ENCODE measurements at places on chromosomes 16 and 17.

DNA sequence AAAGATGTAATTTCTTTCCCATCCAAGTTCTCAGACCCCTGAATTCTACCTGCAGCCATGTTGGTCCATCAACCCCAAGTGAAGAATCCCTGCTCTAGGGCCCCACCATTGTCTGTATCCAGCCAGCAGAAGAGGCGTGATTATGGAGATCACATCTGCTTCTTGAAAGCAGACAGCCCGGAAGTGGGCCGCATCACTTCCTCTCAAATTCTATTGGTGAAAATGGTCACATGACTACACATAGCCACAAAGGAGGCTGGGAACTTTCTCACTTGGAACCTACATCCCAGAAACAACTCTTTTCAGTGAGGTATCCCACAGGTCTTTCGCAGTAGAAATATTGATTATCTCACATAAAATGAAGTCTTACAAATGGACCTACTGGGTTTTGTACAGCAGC is 40.1 kb downstream of the IL4R start:
- H3K27ac ChIP-seq, result no peak overlapping the region
- H3K4me3 ChIP-seq, result no peak overlapping the region
- no peaks in the 10 kb centered on the region for H3K27me3 ChIP-seq
- H3K4me1 ChIP-seq, result no peaks in the 10 kb centered on the region
- DNase-seq, result no peak

- H3K4me1 ChIP-seq, result no peaks in the 10 kb centered on the region
- no peak overlapping the region for H3K27ac ChIP-seq
- DNase-seq, result peak; percentile 43
- no peak overlapping the region for H3K4me3 ChIP-seq
- H3K36me3 ChIP-seq, result no peaks in the 10 kb centered on the region
Measured at GRCh38 chr17:79065105-79065670, 9.4 kb upstream of the ENGASE start.

GRCh38 chr16:74117798-74118197 is 178.8 kb upstream of the PSMD7 start:
- no peak overlapping the region for H3K4me3 ChIP-seq
- H3K36me3 ChIP-seq, result no peaks in the 10 kb centered on the region
- DNase-seq, result no peak
- no peaks in the 10 kb centered on the region for H3K27me3 ChIP-seq
- H3K27ac ChIP-seq, result no peak overlapping the region

- H3K4me3 ChIP-seq, result no peak overlapping the region
- DNase-seq, result no peak
- no peak overlapping the region for H3K27ac ChIP-seq
- H3K36me3 ChIP-seq, result no peaks in the 10 kb centered on the region
- H3K4me1 ChIP-seq, result no peaks in the 10 kb centered on the region
- H3K27me3 ChIP-seq, result no peaks in the 10 kb centered on the region
Measured at GRCh38 chr17:34565713-34566112, 13.7 kb upstream of the TMEM132E start.

DNA sequence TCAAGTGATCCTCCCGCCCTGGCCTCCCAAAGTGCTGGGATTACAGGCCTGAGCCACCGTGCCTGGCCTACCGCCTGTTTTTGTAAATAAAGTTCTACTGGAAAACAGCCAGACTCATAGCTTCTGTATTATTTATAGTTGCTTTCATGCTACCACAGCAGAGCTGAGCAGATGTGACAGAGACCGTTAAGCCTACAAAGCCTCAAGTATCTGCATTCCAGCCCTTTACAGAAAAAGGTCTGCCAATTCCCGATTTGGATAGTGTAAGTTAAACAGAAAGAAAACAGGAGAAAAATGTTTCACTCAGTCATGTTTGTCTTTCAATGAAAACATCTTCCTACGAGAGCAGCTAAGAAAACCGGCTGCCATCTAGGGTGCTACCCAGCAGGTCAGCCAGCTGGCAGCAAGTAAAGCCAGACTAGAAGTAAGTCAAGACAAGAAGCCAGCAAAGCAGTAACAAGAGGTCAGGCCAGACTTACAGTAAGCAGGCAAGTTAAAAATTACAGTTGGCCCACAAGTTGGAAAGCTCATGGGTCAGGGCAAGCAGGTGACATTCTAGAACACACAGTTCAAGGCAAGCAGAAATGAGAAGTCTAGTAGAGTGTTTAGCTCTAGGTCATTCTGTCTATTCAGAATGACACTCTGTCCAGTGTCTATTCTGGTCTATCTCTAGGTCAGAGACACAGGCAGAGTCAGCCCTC is 17.7 kb downstream of the NCBP3 start:
- H3K27ac ChIP-seq, result peak overlapping the region; percentile 12
- no peak overlapping the region for H3K4me3 ChIP-seq
- no peak for DNase-seq
- no peaks in the 10 kb centered on the region for H3K4me1 ChIP-seq
- peaks cover 12% of the 10 kb centered on the region for H3K36me3 ChIP-seq
- H3K27me3 ChIP-seq, result no peaks in the 10 kb centered on the region

DNA sequence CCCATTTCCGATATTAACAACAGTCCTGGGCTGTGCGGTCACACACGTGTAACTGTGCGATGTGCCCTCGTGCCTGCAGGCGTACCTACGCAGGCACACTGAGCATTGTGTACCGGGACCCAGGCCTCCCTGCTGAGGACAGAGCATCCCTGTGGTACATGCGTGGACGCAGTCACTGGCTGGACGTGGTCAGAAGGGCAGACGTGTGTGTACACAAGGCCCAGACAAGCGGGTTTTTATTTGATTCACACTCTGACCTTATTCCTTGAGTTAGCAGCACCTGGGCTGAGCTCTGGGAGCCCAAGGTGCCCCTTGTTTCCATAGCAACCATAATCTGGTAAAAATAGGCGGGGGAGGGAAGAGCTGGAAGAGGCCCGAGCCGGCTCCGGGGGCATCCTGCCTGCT is 19.5 kb downstream of the RAP1GAP2 start:
- H3K27me3 ChIP-seq, result no peaks in the 10 kb centered on the region
- no peaks in the 10 kb centered on the region for H3K4me1 ChIP-seq
- no peaks in the 10 kb centered on the region for H3K36me3 ChIP-seq
- no peak for DNase-seq
- H3K27ac ChIP-seq, result no peak overlapping the region

DNA sequence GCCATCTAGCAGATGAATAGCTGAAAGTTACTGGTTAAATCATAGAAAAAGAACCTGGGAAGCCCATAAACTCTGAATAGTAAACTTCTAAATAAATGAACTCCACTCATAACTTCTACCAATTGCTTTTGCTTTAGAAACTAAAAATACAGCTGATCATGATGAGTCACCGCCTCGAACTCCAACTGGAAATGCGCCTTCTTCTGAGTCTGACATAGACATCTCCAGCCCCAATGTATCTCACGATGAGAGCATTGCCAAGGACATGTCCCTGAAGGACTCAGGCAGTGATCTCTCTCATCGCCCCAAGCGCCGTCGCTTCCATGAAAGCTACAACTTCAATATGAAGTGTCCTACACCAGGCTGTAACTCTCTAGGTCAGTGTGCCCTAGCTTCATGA is 9.7 kb downstream of the KAT7 start:
- H3K4me3 ChIP-seq, result no peak overlapping the region
- H3K36me3 ChIP-seq, result peaks cover 34% of the 10 kb centered on the region
- DNase-seq, result no peak
- no peak overlapping the region for H3K27ac ChIP-seq

GRCh38 chr16:58096249-58096648 is 32.9 kb downstream of the CFAP20 start:
- no peak overlapping the region for H3K27ac ChIP-seq
- no peaks in the 10 kb centered on the region for H3K36me3 ChIP-seq
- DNase-seq, result no peak
- no peak overlapping the region for H3K4me3 ChIP-seq
- peaks cover 20% of the 10 kb centered on the region for H3K4me1 ChIP-seq

DNA sequence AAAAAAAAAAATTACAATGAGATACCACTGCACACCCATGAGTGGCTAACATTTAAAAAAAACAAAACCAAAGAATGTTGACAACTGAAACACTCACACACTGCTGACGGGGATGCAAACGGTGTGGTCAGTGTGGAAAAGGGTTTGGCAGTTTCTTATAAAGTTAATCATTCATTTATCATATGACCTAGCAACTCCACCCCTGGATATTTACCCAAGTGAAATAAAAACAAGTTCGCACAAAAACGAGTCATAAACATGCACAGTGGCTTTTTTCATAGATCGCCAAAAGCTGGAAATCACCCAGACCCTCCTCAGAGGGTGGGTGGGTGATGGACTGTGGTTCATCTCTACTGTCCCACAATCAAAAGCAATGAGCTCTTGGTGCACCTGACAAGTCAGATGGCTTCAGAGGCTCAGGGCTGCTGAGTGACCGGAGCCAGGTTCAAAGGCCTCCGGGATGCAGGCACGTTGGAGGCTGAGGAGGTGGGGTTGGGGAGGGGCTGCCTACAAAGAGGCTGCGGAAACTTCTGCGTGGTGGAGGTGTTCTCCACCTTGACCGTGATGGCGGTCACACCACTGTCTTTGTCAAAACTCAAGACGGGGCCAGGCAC is 14.2 kb downstream of the RAB40B start:
- no peaks in the 10 kb centered on the region for H3K36me3 ChIP-seq
- H3K4me1 ChIP-seq, result peaks cover 41% of the 10 kb centered on the region
- no peak overlapping the region for H3K4me3 ChIP-seq
- H3K27me3 ChIP-seq, result no peaks in the 10 kb centered on the region

DNA sequence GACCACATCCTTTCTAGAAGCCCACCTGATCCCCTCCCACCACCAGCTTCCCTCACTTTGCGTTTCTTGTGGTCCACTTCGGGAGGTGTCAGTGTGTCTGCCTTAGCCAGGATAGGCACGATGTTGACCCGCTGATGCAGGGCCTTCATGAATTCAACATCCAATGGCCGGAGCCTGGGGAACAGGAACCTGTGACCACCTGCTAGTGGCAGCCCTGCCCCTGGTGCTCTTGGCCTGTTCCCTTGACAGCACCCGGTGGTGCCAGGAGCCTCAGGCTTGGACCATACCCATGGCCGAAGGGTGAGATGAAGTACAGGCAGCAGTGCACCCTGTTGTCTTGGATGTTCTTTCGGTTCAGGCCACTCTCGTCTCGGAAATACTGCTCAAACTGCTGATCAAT is 7.2 kb upstream of the MTMR4 start:
- H3K27me3 ChIP-seq, result no peaks in the 10 kb centered on the region
- H3K27ac ChIP-seq, result no peak overlapping the region
- no peak for DNase-seq
- no peak overlapping the region for H3K4me3 ChIP-seq
- no peaks in the 10 kb centered on the region for H3K36me3 ChIP-seq

DNA sequence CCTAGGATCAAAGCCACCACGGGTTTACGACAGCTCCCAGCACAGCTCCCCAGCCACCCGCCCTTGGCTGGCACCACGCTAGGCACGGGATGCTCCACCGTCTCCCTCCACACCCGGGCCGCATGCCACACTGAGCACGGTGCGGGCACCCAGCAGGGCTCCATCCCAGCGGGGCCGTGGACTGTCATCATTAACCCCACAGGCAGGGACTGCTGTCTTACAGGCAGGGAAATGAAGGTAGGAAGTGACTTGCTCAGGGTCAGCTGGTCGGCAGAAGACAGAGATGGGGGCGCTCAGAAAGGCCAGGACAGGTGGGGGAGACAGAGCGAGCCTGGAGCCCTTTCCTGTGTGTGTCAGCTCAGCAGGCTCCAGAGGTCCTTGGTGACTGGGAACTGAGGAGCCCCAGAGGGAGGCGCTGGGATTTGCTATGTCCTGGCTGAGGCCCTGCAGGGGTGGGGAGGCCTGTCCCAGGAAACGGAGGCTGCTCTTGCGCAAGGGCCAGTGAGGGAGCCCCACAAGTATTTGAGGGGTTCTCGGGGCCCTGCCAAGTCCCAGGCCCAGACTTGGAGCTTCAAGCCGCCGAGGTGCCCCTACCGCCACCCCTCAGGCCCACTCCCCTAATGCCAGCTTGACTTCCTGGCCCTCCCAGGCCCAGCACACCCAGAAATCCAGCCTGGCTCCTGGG is 3.2 kb downstream of the UBALD1 start:
- no peak overlapping the region for H3K4me3 ChIP-seq
- H3K4me1 ChIP-seq, result peaks cover 40% of the 10 kb centered on the region
- DNase-seq, result no peak
- H3K27ac ChIP-seq, result no peak overlapping the region

- H3K27ac ChIP-seq, result no peak overlapping the region
- peaks cover 8% of the 10 kb centered on the region for H3K36me3 ChIP-seq
- DNase-seq, result no peak
- no peak overlapping the region for H3K4me3 ChIP-seq
- no peaks in the 10 kb centered on the region for H3K27me3 ChIP-seq
Measured at GRCh38 chr16:27698266-27698665, 148.3 kb downstream of the KATNIP start.

- H3K27ac ChIP-seq, result no peak overlapping the region
- H3K27me3 ChIP-seq, result no peaks in the 10 kb centered on the region
- H3K4me3 ChIP-seq, result no peak overlapping the region
- no peaks in the 10 kb centered on the region for H3K4me1 ChIP-seq
Measured at GRCh38 chr16:75909746-75910145, 183.5 kb upstream of the CPHXL start.

- H3K27ac ChIP-seq, result no peak overlapping the region
- H3K4me3 ChIP-seq, result no peak overlapping the region
- no peaks in the 10 kb centered on the region for H3K4me1 ChIP-seq
- DNase-seq, result no peak
- no peaks in the 10 kb centered on the region for H3K36me3 ChIP-seq
Measured at GRCh38 chr16:82248012-82248656, 78.1 kb upstream of the MPHOSPH6 start.

DNA sequence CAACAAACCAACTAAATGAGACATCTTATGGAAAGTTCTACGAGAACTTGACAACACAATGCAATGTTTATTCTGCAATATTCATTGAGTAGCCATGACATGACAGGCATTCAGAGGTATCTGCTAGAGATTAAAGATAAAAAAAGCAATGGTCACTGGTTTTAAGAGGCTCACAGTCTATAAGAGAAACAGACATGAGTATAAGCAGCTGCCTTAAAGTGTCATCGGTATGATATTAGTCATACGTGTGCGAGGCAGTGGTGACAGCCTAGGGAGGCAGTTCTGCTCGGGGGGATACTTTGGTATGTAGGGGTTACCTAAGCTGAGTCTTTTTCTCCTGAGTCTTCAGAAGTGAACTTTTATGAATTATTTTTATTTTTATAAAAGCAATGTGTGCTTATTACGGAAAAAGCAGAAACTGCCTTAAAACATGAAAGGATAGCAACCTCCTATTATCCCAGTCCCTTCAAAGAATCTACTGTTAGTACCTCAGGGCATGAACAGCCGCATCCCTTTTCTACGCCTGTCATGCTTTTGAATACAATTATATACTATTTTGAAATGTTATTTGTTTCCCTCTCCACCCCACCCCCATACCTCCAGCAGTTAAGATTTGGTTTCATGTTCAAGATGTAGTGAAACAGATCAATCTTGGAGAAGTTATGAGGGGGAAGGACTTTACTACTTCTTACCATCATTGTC is 7.7 kb downstream of the ST6GALNAC1 start:
- H3K27ac ChIP-seq, result no peak overlapping the region
- peaks cover 57% of the 10 kb centered on the region for H3K4me1 ChIP-seq
- DNase-seq, result no peak
- no peaks in the 10 kb centered on the region for H3K27me3 ChIP-seq
- H3K4me3 ChIP-seq, result no peak overlapping the region

GRCh38 chr17:28707339-28707720 is 4.4 kb downstream of the PROCA1 start:
- peaks cover 6% of the 10 kb centered on the region for H3K36me3 ChIP-seq
- H3K4me1 ChIP-seq, result peaks cover 49% of the 10 kb centered on the region
- H3K4me3 ChIP-seq, result no peak overlapping the region
- H3K27ac ChIP-seq, result no peak overlapping the region

All from HepG2 (cell line).